Activated naive CD8-positive, alpha-beta T cell treated with anti-CD3 and anti-CD28 coated beads for 36 hours (primary cell): ENCODE measurements at places on chromosomes 4 and X. TPM values are rescaled to one million over a fixed set of nuclear protein-coding genes. Genes with fewer than 3 reads are reported as not detected.

MID1 gene
- total RNA-seq, result 0.70 TPM

ANK2 gene
- 2.0 TPM for total RNA-seq

PDGFC gene
- total RNA-seq, result not detected

MAGEB1 gene
- not detected for total RNA-seq

GRID2 gene
- total RNA-seq, result not detected

LUZP4 gene
- total RNA-seq, result not detected

XAGE1B gene
- not detected for total RNA-seq

RBM46 gene
- total RNA-seq, result not detected

NAA11 gene
- not detected for total RNA-seq

PJA1 gene
- 22.4 TPM for total RNA-seq

- no peak for DNase-seq
- peaks cover 2% of the 10 kb centered on the region for H3K36me3 ChIP-seq
- H3K27me3 ChIP-seq, result no peaks in the 10 kb centered on the region
- no peak overlapping the region for H3K27ac ChIP-seq
Observed at GRCh38 chr4:100108869-100109268, 81.4 kb downstream of the DDIT4L start.

DNA sequence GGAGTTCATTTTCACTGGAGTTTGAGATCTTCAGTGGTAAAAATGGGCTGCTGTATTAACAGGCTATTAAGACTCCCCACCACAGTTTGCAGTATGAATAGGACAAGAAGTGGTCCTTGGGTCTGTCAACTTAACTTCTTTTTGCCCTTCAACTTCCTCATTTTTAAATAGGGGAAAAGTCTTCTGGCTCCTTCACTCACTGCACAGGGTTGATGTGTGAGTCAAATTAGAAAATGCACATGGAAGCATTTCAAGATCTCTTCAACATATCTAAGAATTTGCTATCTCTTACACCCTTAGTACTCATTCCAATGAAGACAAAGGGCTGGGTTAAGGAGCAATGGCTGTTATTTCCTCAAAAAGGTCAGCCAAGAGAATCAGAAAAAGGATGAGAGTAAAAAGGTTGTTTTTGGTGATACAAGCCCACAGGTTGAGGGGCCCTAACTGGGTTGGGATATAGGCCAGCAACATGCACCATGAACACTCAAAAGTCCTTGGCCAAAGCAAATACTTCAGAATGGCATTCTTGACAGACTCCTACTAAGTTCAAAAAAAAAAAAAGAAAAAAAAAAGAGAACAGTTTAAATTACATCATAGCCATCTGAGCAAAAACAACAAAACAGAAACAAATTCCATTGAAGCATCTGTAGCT is 13.4 kb downstream of the PDE5A start:
- H3K4me1 ChIP-seq, result no peaks in the 10 kb centered on the region
- H3K27ac ChIP-seq, result no peak overlapping the region
- no peak overlapping the region for H3K4me3 ChIP-seq
- H3K27me3 ChIP-seq, result peaks cover 3% of the 10 kb centered on the region

DNA sequence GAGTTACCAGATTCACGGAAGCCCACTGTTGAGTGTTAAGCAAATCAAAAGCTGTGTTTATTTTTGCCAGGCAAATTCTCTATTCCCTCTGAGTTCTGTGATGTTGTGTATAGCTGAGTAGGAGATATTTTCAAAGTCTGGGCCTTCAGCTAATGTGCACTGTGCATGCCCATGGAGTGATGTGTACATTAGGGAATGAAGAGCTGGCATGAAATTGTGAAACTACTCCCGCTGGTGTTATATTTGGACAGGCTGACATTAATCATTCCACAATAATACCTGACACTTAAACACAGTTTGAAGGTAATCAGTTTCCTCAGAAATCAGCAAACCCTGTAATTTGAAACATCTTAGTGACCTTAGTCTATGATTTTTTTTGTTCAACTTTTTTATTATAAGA is 88.1 kb upstream of the MBNL3 start:
- no peaks in the 10 kb centered on the region for H3K36me3 ChIP-seq
- peaks cover 2% of the 10 kb centered on the region for H3K4me1 ChIP-seq
- no peak for DNase-seq
- no peak overlapping the region for H3K27ac ChIP-seq

DNA sequence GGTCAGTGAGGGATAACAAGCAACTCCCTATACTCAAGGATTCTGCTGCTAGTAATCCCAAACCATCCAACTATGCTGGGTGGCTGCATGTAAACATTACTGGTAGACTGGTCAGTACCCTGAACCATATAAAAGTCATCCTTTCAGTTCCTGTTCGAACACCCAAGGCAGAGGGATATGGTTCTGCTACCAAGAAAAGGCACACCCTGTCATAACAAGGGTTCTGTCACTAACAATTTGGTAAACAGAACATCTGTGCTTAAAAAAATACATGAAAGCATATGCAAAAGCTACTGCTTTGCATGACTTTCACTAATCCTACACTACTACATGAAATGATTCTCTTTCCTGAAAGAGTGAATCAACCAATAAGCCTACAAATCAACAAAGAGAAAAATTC is 76.8 kb upstream of the MCF2 start:
- no peaks in the 10 kb centered on the region for H3K4me1 ChIP-seq
- no peak overlapping the region for H3K4me3 ChIP-seq
- no peak for DNase-seq
- H3K36me3 ChIP-seq, result peaks cover 20% of the 10 kb centered on the region

GRCh38 chr4:46844325-46844917 is 64.6 kb downstream of the COX7B2 start:
- peak; percentile 24 for DNase-seq
- no peak overlapping the region for H3K4me3 ChIP-seq
- no peaks in the 10 kb centered on the region for H3K27me3 ChIP-seq
- H3K27ac ChIP-seq, result no peak overlapping the region
- H3K36me3 ChIP-seq, result no peaks in the 10 kb centered on the region

GRCh38 chr4:3212391-3213105 is 36.4 kb upstream of the MSANTD1 start:
- H3K36me3 ChIP-seq, result peaks cover 6% of the 10 kb centered on the region
- no peak for DNase-seq
- no peak overlapping the region for H3K27ac ChIP-seq
- no peaks in the 10 kb centered on the region for H3K4me1 ChIP-seq
- no peaks in the 10 kb centered on the region for H3K27me3 ChIP-seq

- H3K27me3 ChIP-seq, result no peaks in the 10 kb centered on the region
- peak; percentile 46 for DNase-seq
- peaks cover 24% of the 10 kb centered on the region for H3K4me1 ChIP-seq
- H3K4me3 ChIP-seq, result peak overlapping the region; percentile 63
- peak overlapping the region; percentile 76 for H3K27ac ChIP-seq
Observed at GRCh38 chrX:153726286-153727122, 1.8 kb downstream of the ABCD1 start.

GRCh38 chr4:22500831-22501714 is 14.8 kb downstream of the ADGRA3 start:
- H3K4me1 ChIP-seq, result peaks cover 28% of the 10 kb centered on the region
- DNase-seq, result peak; percentile 42
- no peak overlapping the region for H3K27ac ChIP-seq
- no peaks in the 10 kb centered on the region for H3K27me3 ChIP-seq
- peak overlapping the region; percentile 32 for H3K4me3 ChIP-seq

- no peak overlapping the region for H3K27ac ChIP-seq
- H3K4me1 ChIP-seq, result peaks cover 2% of the 10 kb centered on the region
- peaks cover 31% of the 10 kb centered on the region for H3K27me3 ChIP-seq
- no peak for DNase-seq
- H3K36me3 ChIP-seq, result no peaks in the 10 kb centered on the region
Observed at GRCh38 chrX:19212037-19212436, 89.8 kb upstream of the ADGRG2 start.

GRCh38 chr4:22695917-22696316 is 3.2 kb downstream of the GBA3 start:
- DNase-seq, result no peak
- H3K36me3 ChIP-seq, result no peaks in the 10 kb centered on the region
- peaks cover 4% of the 10 kb centered on the region for H3K27me3 ChIP-seq
- no peak overlapping the region for H3K4me3 ChIP-seq
- H3K27ac ChIP-seq, result no peak overlapping the region

GRCh38 chrX:123990602-123991001 is 29.1 kb downstream of the STAG2 start:
- H3K4me3 ChIP-seq, result no peak overlapping the region
- H3K27me3 ChIP-seq, result no peaks in the 10 kb centered on the region
- peaks cover 44% of the 10 kb centered on the region for H3K4me1 ChIP-seq
- no peak for DNase-seq

- no peak overlapping the region for H3K4me3 ChIP-seq
- no peaks in the 10 kb centered on the region for H3K4me1 ChIP-seq
- no peak overlapping the region for H3K27ac ChIP-seq
- peaks cover 3% of the 10 kb centered on the region for H3K27me3 ChIP-seq
- no peak for DNase-seq
- no peaks in the 10 kb centered on the region for H3K36me3 ChIP-seq
Observed at GRCh38 chrX:73262991-73263390, 48.3 kb upstream of the NAP1L2 start.

DNA sequence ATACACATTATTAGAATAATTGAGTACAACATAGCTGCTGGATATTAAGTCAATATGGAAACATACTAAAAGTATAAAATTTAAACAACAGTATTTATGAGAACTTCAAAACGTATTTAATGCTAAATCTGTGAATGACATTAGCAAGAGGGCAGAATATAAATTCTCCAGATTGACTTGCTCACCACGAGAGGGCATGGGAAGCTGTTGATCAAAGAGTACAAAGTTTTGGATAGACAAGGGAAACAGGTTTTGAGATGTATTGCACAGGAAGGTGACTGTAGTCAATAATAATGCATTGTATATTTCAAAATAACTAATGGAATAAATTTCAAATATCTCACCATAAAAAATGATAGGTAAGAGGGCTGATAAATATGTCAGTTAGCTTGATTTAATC is 768.2 kb downstream of the CENPC start:
- DNase-seq, result no peak
- no peak overlapping the region for H3K27ac ChIP-seq
- H3K4me3 ChIP-seq, result no peak overlapping the region
- H3K4me1 ChIP-seq, result no peaks in the 10 kb centered on the region

DNA sequence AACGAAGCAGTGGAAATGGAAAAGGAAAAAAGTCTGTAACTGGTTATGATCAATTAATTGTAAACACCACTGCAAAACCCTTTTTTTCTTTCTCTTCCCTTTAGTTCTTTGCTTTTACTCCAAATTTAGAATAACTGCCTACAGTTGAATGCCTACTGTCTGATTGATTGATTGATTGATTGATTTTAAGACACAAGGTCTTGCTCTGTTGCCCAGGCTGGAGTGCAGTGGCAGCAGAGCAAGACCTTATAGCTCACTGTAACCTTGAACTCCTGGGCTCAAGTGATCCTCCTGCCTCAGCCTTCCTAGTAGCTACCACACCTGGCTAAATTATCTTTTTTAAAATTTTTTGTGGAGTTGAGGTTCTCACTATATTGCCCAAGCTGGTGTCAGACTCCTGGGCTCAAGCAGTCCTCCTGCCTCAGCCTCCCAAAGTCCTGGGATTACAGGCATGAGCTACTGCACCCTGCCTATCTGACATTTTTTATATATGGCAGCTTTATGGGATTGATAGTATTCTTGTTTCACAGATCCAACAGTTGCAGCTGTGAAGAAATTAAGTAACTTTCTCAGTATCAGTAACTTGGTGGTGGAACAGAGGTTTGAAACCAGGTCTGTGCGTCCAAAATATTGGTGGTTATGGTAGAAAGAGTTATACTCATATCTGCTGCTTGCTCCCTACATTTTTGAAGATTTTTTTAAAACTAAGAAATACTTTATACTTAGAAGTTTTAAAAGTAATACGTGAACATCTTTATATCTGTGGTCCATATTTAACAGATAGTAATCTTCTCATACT is 12.4 kb downstream of the UBE2K start:
- peaks cover 18% of the 10 kb centered on the region for H3K36me3 ChIP-seq
- no peak overlapping the region for H3K27ac ChIP-seq
- no peak overlapping the region for H3K4me3 ChIP-seq
- H3K27me3 ChIP-seq, result no peaks in the 10 kb centered on the region

- H3K36me3 ChIP-seq, result peaks cover 52% of the 10 kb centered on the region
- H3K27ac ChIP-seq, result peak overlapping the region; percentile 68
- DNase-seq, result no peak
- peaks cover 59% of the 10 kb centered on the region for H3K4me1 ChIP-seq
- H3K4me3 ChIP-seq, result no peak overlapping the region
- no peaks in the 10 kb centered on the region for H3K27me3 ChIP-seq
Observed at GRCh38 chr4:142380052-142380602, 466.0 kb downstream of the INPP4B start.

DNA sequence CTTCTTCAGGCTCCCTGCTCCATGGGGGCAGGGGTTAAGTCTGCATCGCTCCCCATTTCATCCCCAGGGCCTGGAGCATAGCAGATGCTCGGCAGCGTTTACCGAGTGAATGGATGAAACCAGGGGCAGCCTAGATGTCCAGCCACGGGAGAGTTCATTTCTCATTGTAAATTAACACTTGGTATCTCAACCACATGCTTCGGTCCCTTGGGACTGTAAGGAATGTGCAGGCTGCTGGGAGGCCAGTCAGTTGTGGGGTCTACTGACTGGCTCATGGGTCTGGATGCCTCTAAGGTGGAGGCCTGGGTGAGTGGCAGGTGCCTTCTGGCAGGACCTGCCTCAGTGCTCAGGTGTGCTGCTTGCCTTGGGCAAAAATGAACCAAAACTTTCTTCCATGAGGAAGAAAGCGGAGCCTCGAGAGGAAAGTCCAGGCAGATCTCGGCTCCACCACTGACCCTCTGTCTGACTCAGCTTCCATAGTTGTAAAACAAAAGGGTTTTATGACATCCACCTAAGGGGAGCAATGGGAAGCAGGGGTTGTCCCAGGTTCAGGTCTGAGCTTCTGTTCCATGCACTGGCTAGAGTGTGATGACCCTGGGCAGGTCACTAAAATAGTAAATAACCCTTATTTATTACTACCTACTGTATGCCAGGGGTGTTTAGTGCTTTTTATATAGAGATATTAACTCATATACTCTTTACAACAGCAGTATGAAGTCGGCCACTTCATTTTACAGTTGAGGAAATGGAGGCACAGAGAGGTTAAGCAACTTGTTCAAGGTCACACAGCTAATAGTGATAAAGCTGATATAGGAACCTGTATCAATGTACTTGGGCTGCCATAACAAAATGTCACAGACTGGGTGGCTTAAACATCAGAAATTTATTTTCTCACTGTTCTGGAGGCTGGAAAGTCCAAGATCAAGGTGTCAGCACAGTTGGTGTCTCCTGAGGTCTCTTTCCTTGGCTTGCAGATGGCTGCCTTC is 144.3 kb upstream of the STX18 start:
- H3K4me1 ChIP-seq, result peaks cover 6% of the 10 kb centered on the region
- peaks cover 18% of the 10 kb centered on the region for H3K36me3 ChIP-seq
- H3K27ac ChIP-seq, result no peak overlapping the region
- DNase-seq, result no peak

GRCh38 chr4:26023203-26023972 is 109.4 kb downstream of the SMIM20 start:
- DNase-seq, result no peak
- no peak overlapping the region for H3K4me3 ChIP-seq
- no peaks in the 10 kb centered on the region for H3K36me3 ChIP-seq
- no peak overlapping the region for H3K27ac ChIP-seq
- H3K27me3 ChIP-seq, result peaks cover 41% of the 10 kb centered on the region

DNA sequence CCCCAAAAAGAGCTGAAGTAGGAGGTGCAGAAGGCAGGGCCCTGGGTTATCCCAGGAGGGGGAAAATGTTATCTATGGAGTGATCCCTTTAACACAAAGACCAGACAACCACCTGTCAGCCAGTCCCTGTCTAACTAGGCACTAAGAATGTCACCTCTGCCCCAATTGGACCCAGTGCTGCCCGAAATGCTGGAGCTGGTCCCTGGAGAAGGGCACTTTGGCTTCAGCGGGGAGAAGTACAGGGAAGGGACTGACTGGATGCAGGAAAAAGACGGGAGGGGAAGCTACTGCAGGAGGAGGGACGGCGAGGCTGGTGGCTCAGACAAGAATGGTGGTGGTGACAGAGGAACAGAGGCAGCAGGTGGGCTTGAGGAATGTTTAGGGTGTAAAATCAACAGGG is 17.3 kb downstream of the PHKA2 start:
- H3K4me1 ChIP-seq, result peaks cover 11% of the 10 kb centered on the region
- no peak for DNase-seq
- H3K27ac ChIP-seq, result no peak overlapping the region
